K562 (cell line): ENCODE measurements at places on chromosomes 1 and 21.

DNA sequence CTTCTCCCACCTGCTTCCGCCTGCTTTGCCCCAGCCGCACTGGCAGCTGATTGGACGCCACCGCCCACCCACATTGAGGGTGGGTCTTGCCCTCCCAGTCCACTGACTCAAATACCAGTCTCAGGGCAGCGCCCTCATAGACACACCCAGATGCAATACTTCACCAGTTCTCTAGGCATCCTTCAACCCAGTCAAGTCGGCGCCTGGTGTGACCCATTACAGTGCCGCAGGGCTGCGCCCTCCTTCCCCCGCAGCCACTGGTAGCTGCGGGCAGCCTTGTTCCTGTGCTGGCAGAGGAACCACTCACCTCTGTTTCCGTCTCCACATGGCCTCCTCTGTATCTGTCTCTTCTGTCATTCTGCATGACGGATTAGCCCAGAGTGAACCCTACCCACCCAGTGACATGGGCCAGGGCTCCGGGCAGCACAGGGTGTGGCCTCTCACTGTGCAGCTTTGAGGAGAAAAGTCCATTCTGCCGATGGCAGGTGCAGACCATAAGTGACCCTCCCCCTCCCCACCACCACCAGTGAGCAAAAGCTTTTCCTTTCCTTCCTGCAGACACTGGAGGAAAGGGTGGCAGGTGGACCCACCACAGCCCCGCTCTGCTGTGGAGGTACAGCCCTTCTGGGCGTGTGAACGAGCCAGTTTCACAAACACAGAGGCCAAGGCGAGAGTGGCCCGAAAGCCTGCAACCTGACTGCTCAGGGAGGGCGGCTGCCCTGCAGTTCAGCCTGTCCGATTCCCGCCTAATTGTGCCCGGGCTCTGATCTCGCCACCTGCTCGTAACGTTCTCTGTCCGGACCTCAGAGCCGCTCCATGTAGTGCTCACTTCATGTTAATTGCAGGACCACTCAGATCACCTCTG, 57.1 kb downstream of the FAAP20 start:
- DNase-seq, result no peak

GRCh38 chr1:110520827-110521226, 1.9 kb upstream of the KCNA10 start:
- DNase-seq, result no peak

- DNase-seq, result no peak
Measured at GRCh38 chr1:9510130-9510529, 29.1 kb upstream of the SLC25A33 start.

DNA sequence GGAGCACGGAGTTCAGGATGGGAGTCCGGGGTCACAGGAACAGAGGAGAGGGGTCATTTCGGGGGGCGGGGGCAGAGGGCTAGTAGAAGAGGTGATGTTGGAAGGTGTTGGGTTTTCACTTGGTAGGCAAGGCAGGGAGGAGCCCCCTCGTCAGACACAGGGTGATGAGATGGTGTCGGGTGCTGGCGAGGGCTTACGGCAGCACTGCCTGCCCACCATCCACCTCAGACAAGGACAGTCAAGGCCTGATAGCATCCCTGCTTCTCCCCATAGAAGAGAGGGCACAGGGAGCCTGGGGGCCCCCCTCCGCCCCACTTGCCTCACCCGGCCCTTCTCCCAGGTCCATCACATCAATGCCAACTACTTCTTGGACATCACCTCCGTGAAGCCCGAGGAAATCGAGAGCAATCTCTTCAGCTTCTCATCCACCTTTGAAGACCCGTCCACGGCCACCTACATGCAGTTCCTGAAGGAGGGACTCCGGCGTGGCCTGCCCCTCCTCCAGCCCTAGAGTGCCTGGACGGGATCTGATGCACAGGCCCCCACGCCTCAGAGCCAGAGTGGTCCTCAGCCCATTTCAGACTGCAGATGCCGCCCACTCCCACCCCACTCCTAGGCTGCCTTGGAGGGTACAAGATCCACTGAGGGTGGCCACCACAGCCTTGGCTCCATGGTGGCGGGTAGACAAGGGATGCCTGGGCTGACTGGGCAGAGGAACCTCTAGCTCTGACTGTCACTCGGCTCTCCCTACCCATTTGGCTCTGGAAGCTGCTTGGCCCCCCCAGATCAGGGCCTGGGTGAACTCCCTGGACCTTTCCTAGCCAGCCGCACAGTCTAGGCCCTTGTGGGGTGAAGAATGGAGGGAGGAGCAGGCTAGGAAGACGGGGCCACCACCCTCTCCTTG, 4.3 kb upstream of the MTFR1L start:
- no peak for DNase-seq

DNA sequence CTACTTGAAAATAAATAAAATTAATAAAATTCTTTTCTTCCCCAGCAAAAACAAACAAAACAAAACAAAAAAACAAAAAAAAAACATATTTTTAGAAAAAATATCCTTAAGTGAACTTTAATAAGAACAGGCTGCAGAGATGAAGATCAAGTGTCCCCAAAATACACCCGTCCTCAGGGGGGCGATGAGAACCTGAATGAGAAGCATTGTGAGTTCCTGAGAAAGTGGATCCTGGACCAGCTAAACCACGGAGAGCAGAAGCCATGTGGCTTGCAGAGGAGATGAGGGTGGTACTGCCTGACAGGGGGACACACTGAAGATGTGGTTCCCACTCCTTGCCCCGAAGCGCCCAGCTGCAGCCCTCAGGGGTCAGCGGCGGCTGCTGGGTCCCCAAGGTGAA, 89.3 kb downstream of the ITPKB start:
- peak; percentile 57 for DNase-seq

- DNase-seq, result no peak
Measured at GRCh38 chr1:41812453-41812852, 106.3 kb downstream of the HIVEP3 start.

DNA sequence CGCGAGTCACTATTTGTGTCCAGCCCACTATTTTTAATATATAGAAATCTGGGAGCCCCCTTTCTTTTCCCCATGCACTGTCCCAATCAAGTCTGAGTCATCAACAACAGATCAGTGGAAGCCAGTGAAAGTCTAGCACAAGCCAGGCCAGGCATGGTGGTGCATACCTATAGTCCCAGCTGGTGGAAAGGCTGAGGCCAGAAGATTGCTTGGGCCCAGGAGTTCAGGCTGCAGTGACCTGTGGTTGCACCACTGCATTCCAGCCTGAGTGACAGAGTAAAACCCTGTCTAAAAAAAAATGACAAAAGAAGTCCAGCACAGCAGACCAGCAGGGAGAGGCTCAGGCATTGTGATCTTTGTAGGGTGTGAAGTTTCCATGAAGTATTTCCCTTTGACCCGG, 9.0 kb upstream of the RPL5 start:
- no peak for DNase-seq

DNA sequence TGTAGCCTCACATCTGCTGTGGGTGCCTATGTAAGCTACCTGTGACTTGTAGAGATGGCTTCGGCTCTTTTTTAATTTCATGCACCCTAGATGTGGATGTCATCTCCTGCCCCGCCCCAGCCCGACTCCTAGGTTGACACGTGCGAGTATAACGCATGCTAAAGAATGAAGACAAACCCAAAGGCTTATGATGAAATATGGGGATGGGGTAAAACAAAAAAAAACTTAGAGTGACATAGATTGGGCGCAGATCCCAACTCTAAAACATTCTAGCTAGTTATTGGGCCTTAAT, 613 bp upstream of the ERO1B start:
- no peak for DNase-seq

DNA sequence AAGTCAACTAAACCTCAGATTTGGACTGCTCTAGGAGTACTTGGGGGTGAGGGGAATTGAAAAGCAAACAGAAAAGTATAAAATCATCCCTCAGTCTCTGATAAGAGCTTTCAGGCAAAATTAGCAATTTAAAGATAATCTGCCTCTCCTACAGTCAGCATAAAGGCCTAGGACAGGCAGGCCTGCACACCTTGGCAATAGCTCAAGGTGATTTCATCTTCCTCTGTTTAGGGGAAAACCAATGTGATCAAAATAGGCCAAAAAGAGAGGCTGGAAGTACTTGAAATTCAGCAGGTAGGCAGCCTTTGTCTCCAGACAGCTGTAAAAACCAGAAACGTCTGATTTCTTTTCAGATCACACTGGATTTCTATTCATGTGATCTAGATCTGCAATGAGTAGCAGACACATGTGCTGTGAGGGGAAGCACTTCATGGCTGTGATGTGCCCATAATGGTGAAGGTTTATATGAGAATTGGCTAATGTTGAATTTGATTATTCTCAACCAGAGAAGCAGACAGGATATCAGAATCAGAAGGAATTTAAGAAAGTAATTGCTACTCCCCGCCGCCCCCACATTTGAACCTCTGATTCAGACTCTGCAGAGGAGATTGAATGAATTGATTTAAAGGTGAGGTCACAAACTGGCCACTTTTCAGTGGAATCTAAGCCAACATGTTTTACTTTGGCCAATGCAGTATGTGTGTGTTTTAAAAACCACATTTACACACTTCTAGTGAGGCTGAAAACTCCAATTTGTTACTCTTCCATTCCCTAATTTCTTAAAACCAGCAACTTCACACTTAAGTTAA, 45.8 kb upstream of the DNASE2B start:
- no peak for DNase-seq

- no peak for DNase-seq
Measured at GRCh38 chr1:232529747-232530146, 100.2 kb downstream of the SIPA1L2 start.
